Activated naive CD4-positive, alpha-beta T cell treated with Interleukin-2 at 50 U/mL for 16 hours (primary cell): ENCODE measurements at places on chromosomes 3 and 15.

DNA sequence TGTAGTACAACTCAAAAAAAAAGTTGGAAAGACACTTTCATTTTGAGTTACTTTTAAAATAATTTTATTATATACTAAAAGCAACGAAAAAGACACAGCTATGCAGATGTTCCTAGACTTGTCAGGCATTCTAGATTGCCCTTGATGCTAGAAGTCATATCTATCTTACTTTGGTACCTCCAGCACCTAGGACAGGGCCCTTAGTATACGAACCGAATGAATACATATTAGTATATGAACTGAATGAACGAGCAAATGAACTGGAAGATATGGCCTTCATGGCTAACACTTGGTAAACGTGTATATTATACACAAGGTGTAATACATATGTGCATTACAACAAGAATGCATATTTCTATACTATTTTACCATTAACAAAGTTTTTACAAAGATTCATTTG is 24.1 kb downstream of the ATP13A5 start:
- DNase-seq: no peak

DNA sequence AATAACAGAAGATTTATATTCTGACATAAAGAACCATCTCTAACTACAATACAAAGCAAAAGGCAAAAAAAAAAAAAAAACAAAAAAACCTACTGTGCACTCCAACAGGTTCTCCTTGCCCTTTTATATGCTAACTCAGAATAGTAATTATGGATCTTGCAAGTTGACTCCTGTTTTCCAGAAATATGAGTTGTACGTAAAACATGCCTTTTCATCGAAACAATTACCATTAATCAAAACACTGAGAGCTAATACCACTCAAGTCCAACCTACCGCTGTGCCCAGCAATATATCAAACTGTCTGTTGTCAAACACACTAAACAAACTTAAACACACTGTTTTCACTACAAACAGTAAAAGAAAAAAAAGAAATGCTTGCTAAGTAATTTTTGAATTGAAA is 389.8 kb downstream of the TBC1D5 start:
- no peak for DNase-seq

DNA sequence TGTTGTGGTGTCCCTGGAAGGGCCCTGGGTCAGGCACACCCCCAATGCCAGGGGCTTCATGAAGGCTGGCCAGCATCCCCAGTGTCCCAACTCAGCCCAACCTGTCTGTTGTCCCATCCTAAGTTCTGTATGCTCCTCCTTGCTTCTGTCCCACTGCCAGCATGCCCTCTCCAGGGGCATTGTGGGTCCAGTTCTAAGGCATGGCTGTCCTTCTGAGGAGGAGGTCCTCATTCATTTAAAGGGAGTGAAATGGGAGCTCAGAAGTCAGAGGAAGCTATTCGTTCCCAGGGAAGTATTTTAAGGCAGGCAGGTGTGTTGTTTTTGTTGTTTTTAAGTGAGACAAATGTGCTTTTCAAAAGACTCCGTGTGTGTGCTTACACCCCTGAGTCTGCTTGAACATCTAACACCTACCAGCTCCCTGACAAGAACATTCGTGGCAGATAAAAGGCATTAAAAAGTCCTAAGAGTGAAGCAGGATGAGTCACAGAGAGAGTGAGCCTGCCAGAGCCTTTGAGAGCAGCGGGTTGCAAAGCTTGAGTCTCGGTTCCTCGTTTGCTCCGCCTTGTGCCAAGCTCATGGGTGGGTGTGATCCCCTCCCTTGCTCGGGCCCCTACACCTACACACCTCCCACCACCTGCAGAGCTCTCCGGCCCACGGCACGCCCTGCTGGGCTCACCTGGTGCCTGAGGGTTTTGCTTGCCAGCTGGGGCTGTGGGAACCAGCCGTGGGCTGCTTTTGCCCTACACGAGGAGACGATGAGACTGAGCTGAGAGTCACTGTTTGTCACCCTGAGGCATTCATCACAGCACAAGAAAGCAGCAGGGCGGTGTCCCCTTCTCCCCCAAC is 183.4 kb upstream of the TOPAZ1 start:
- no peak for DNase-seq

GRCh38 chr3:194592798-194593752 is 40.1 kb downstream of the TMEM44 start:
- DNase-seq: no peak

DNA sequence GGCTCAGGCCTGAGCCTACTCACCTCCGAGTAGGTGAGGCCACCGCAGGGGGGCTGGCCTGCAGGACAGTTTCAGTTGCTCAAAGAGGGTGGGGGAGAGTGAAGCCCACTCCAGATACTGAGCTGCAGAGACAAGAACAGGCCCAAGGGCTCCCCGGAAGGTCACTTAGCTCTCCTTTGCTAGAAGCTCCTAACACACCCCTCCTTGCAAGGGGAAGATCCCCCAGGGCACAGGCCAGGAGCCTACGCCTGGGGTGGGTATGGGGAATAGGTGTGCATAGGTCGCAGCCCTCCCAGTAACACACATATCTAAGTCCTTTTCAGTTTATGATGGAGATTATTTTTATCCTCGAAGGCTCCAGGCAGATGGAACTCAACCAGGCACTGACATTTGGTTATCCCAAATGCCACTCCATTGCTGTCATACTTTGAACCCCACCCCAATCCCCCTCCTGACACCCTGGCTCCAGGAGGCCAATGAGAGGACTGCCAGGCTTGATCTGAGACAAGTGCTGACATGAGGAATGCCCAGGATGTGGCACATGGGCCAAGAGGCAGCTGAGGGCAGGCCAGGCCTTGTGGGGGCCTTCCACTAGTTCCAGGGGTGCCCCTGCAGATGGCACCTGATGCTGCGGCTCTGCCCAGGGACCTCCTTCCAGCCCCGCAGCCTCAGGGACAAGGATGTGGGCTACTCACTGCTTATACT is 1.1 kb upstream of the MUSTN1 start:
- no peak for DNase-seq

GRCh38 chr3:117873249-117873600 is 1161.4 kb downstream of the IGSF11 start:
- no peak for DNase-seq

GRCh38 chr3:112489674-112490479 is 9.4 kb downstream of the BTLA start:
- DNase-seq: no peak

DNA sequence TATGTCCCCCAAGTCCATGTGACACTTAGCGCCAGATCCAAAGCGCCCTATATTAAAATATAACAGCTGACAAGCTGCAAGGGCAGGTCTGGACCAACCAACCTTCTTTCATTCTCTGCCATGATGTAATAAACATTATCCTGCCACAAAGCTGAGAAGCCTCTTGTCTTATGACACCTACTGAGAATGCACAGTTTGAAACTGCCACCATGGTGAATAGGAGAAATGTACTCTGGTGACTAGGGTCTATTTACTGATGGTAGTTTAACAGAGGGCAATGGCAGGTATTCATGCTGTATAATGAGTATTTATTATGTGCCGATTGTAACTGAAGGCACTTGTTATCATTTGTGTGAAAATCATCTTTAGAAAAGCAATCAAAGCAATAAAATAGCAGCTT is 634.0 kb downstream of the OTOL1 start:
- DNase-seq: no peak

DNA sequence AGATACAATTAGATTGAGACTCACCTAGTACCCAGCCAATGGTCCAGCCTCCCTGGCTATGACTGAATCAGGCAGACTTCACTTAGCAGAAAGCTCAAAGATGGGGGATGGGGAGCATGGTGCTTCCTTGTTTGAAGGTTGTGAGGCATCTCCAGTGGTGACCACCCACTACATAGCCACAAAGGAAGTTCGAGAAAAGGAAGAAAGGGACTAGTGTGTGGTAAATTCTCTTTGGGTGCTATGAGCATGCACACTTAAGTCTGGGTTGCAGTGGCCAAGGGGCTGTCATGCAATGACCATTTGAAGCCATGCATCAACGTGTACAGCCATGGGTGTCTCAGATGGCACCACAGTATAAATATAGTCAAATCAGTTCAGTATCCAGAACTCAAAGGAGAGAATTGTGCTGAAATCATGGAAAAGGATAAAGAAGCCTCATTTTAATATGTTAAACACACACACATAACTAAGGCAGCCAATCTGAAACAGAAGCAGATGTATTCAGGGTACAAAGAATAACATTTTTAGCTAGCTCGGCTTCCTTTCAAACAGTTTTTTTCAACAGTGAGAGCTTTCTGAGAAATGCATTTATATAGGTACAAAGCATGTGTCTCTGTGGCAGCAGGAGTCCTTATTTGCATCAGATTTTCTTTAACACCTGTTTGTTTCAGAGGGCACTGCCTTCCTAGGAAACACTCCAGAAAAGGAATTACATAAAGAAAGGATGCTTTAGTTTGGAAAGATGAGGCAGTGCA is 275.5 kb downstream of the GAP43 start:
- no peak for DNase-seq

GRCh38 chr3:9416139-9416780 is 18.8 kb downstream of the SETD5 start:
- no peak for DNase-seq
